NCI-H1048 (cell line): ENCODE measurements at places on chromosomes 1 and 21.

DNA sequence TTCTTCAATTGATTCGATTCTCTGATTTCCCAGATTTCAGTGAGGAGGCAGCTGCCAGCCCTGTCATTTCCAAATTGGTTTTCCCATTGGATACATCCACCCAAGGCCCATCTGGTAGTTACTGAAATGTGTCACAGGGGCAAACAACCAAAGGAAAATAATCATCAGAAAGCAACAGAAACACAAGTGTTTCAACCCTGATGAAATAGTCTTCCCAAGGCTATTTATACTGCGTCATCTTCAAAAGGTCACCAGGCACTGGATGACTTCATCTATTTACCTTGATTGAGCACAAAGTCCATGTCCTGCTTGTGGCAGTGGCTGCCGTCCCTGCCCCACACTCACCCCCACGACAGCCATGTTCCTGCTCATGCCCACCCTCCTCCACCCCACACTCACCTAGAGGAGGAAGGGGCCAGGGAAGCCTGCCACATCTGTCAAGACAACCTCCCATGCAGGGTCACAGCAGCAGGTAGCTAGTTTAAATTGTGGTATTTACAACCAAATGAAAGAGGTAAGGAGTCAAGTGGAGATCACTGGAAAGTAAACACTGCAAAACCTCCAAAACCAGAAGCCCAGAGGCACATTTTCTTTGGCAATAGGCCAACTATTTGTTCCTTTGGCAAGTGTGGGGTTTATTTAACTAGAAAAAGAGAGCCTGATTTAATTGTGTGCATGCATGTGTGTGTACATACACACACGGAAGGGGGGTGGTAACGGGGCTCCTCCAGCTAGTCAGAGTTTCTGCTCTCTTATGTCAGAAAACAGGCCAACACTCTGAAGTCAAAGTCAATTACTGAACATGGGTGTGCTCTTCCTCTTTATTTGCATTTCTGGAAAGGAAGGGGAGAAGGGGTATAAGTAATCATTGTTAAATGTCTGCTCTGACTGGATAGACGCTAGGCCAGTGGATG is 49.5 kb upstream of the RAB4A start:
- DNase-seq = peak; percentile 81

DNA sequence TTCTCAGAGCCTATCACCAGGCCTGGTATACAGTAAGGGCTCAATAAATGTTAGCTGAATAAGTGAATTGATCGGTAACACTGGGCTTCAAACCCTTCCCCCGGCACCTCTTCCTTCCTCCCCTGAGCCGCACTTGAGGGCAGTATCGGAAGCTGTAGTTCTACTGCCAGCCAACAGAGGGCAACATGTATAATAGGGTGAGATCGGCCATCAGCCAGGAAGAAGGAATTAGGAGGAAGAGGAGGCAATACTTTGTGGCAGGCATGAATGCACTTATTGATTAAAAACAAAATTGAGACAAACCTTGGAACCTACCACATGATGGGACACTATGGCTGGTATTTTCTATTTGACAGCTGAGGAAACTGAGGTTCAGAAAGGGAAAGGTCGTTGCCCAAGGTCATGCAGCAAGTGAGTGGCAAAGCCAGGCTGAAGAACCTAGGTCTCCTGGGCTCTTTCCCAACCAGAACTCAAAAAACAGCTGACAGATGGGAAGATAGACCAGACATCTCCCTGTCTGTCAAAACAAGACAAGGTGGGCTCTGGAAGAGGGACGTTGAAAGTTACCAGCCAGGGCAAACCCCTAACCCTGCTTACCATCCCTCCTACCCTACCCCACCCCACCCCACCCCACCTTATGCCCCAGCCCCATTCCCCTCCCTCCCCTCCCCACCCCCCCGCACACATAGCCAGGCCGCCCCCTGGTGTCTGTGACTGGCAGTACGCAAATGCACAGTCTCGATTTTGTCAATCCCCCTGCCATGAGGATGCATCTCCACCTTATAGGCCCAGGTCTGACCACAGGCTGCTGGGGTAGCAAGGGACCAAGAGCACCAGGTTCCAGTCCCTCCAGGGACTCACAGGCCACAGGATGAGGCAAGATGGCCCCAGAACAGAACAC is 107.3 kb upstream of the RUNX3 start:
- no peak for DNase-seq

- no peak for DNase-seq
Observed at GRCh38 chr1:37035796-37036666, 1.7 kb upstream of the GRIK3 start.

- no peak for DNase-seq
Observed at GRCh38 chr1:22123071-22123390, 19.9 kb downstream of the WNT4 start.

DNA sequence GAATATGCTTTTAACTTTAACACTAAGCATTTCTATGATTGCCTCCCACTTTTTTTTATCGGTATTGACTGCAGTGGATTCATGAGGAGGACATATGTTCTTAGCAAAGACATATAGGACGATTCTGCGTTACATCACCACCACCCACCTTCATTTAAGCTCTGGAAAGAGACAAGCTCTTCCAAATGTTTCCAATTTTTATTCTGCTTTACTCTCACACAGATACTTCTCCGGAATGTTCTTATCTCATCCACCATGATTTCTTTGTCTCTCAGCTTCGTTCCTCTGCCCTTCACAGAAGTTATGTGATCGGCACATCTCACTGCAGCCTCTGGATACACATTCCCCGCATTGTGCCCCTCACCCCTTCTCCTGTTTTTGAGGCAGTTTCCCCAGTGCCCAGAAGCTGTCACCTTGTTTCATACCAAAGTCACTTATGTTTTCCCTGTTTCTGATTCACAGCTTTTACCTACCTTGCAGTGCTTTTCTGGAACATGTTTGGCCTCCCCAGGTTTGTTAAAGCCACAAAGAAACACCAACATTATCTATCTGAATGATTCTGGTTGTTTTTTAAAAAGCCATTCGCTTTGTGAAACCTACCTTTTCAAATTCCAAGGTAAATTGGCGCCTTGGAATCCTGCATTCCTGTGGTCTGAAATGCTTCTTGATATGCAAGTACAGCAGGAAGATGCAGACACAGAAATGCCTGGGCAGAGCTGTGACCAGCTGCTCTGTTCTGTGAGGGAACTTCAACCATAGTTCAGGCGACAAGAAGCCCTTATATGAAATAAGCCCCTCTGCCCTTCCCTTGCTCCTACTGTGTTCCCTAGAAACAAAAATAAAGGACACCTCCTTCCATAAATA is 1020.2 kb downstream of the TTLL7 start:
- no peak for DNase-seq

- no peak for DNase-seq
Observed at GRCh38 chr1:89538361-89538760, 13.7 kb downstream of the LRRC8B start.

DNA sequence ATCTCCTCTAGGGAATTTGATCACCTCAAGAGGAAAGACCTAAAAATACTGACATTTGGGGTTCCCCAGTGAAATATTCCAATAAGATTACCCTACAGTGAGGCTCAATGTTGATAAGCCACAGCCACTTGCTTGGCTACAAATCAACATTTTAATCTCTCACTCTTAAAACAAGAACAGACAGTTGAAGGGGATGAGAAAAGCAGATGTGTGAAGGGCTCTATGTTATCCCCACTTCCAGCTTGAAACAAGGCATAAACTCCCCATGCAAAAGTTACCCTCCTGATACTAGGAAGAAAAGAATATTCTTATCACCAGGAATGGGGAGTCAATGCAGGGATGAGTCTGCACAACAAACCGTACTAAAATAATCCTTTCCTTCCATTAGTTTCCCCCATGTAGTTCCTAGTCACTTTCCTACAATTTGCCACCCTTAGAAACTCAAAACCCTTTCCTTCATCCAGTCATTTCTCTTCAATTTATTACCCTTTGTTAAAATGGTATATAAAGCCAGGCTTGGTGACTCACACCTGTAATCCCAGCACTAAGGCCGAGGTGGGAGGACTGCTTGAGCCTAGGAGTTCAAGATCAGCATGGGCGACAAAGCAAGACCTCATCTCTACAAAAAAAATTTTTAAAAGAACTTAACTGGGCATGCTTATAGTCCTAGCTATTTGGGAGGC is 29.5 kb downstream of the LPGAT1 start:
- DNase-seq = no peak

DNA sequence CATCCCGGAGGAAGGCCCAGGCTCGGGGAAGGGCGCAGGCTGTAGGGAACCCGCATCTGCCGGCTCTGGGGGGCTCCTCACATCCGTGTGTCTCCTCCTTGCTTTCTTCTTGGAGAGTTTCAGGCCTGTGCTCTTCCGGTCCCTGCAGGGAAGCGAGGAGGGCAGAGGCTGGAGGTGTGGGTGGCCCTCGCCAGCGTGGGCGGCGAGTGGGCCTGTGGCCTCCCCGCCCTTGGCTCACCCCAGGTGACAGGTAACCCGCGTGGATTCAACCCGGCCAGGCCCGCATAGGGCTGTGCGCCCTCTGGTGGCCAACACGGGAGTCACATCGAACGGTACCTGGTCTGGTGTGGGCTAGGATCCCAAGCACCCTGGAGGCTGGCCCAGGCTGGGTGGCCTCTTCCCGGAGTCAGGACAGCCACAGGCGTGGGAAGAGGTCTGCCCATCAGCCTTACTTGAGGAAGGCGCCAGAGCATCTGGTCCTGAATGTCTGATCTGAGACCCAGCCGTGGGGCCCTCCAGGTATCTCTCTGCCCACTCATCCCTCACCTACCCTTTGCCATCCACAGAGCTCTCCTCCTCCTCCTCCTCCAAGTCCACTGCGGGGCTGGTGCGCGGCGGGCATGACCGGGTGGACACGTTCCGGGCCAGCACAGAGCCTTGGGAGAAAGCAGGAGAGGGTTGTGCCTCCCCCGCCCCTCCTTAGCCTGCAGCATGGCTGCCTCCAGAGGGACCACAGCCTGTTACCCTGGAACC is 9.6 kb upstream of the TNFRSF25 start:
- no peak for DNase-seq

DNA sequence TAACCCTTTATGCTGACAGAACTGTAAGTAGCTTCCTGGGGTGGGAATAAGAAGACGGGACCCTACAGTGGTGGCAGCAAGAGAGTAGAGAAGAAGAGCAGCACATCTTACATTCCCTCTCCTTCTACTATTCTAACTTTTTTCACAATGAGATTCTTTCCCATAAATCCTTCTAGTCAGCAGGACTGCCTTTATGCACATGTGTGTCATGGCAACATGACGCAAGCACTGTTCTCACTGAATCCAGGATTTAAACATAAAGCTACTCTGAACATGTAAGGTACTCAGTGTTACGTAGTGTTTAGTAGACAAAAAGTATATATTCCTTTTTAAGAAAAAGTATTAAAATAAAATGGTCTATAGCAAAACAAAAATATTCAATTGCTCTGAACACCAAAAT is 309.7 kb upstream of the LYPLAL1 start:
- DNase-seq = no peak

- no peak for DNase-seq
Observed at GRCh38 chr1:156499194-156499841, 1.3 kb downstream of the MEF2D start.

DNA sequence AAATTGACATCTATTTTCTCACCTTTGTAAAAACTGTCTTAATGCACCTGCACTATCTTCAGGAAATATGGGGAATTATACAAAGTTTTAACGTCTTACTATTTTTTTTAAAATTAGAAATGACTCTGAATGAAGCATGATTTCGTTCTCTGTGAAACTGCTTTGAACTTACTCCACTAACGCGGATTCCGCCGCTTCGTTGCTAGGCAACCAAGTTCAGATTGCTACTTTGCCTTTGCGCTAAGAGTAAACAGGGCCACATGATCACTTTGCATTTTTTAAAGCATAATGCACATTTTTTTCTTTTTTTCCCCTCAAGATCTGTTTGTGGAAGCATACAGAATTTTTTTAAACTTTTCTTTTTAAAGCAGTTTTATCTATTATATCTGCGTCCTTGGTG is 690.5 kb downstream of the BRINP3 start:
- peak; percentile 61 for DNase-seq

DNA sequence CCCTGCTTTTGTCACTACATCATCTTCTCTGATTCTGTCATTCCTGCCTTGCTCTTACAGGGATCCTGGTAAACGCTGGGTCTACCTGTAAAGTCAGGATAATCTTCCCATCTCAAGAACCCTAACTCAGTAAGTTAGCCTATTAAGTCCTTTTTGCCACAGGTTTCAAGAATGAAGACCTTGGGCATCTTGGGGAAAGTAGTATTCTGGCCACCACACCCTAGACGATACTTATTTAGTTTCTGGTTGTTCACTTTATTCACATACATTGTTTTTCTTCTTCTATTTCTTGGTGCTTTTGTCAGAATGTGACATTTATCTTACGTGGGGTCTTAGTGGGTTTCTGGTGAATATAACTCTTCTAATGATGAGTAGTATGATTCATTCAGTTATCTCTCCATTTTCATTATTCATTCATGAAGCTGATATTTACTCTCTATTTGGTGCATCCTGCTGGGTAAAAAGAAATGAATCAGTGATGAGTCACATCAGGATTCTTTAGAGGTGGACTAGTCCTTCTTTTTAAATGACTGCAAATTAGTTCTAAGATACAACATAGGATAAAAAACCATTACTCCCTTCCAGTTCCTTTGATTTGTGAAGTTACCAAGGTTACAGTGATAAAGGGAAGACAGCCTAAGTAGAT is 514.4 kb upstream of the B3GALT2 start:
- DNase-seq = no peak

- DNase-seq = no peak
Observed at GRCh38 chr1:238196516-238196915, 305.8 kb upstream of the ZP4 start.

GRCh38 chr1:202802998-202803932 is 5.0 kb downstream of the KDM5B start:
- DNase-seq = no peak

DNA sequence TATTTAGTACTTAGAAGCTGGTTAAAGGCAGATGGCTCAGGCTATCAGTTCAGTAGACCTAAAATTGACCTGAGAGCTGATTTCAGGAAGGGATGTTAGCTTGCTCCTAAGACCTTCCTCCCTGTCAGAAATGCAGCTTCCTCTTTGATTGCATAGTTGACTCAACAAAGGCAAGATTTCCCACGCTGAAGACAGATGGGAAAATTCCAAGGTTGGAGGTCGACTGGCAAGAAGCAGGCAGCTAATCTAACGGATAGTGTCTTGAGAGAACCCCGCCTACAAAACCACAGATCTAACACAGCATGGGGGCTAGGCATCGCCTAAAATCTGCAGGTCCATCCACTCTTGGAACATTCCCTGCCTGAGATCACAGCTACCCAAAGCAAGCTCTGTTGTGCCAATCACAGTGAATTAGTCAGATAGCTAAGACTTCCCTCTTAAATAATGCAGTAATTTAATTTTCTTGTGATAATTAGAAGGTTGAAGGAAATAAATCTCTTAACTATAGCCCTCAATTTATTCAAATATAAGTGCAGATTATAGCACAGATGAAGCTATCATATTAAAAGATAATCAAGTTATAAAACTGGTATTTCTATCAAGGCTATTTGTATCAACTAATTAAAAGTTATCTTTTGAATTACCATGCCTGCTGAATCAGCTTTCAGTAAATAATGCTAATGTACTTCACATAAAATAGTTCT is 357.8 kb upstream of the SGIP1 start:
- no peak for DNase-seq

DNA sequence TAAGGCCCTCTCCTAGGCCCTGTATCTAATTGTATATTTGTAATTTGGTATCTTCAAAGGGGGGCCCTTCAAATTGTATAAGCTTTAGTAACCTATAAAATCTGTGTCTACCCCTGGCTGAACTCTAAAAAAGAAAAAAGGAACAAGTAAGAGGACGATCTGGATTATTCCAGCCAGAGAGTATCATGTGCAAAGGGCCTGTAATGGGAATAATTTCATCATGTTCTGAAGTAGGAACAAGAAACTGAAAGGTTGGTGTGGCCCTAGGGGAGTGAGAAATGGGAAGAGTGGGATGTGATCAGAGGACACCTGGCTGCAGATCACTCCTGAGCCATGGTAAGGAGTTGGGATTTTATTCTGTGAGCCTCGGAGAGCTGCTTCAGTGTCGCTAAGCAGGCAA is 14.7 kb downstream of the PTAFR start:
- DNase-seq = no peak
